ENCODE measurements at places on chromosomes 1 and 21. TPM values are rescaled to one million over a fixed set of nuclear protein-coding genes. Genes with fewer than 3 reads are reported as not detected.

ADAMTS5 gene
- polyA plus RNA-seq = 4.1 TPM

ECM1 gene
- polyA plus RNA-seq = 122 TPM

PTGS2 gene
- polyA plus RNA-seq = 2.1 TPM

GRCh38 chr1:204278958-204279357 is 65.2 kb upstream of the GOLT1A start:
- DNase-seq = no peak

DNA sequence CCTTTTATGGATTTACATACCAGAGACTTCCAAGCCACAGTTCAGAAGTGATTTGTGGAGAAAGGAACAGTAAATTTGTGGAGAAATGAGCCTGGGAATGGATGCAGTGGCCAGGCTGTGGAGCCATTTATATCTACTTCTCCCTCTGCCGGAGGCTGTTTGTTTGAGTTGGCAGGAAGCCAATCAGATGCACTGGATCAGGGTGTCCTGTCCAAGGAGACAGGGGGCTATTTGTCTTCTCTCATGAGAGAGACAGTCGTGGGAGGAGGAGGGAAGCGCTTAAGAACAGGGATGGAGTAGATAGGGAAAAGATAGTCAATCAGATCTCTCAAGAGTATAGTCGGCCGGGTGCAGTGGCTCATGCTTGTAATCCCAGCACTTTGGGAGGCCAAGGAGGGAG is 2.8 kb upstream of the HAPLN2 start:
- DNase-seq = no peak

DNA sequence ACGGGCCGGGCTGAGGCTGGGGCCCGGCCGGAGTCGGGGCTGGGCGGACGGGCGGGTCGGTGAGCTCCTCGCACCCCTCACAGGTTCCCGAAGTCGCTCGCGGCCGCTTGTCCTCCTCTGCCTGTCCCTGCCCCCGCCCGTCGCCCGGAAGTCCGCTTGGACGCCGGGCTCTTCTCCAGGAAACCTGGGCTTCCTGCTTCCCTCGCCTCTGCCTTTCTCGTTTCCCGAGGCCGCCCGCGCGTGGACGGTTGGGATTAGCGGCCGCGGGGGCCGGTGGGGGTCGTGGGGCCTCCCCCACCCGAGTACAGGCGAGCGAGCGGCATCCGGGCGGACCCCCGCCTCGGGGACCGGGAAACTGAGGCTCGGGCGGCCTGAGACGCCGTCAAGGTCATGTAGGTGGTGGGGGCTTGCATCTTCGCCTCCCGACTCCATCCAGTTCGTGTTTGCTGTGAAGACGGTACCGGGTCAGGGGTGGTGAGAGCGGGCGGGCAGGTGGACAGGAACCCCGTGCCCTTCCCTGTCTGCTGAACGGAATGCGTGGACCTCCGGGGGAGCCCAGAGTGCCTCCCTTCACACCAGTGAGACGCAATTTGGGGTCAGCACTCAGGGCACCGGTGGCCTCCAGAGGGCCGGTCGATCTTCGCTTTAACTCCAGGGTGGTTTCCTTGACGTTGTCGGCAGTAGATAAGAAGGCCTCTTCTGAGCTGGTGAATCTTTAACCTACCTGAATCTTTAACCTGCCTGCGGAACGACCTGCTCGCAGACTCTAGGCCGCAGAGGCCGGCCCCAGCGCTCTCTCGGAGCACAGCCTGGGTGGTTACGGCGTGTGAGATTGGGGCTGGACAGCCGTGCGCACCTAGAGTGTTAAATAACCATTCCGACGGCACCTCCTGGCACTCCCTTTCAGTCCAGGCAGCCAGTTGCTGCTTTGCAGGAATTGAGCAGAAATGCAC is 686 bp downstream of the ARF1 start:
- DNase-seq = no peak

- DNase-seq = no peak
Measured at GRCh38 chr1:10685196-10685807, 111.1 kb downstream of the CASZ1 start.
